ENCODE measurements at places on chromosomes 4 and X.

- DNase-seq, result no peak
These were observed 121.7 kb upstream of the CCDC160 start for GRCh38 chrX:134115270-134115669.

DNA sequence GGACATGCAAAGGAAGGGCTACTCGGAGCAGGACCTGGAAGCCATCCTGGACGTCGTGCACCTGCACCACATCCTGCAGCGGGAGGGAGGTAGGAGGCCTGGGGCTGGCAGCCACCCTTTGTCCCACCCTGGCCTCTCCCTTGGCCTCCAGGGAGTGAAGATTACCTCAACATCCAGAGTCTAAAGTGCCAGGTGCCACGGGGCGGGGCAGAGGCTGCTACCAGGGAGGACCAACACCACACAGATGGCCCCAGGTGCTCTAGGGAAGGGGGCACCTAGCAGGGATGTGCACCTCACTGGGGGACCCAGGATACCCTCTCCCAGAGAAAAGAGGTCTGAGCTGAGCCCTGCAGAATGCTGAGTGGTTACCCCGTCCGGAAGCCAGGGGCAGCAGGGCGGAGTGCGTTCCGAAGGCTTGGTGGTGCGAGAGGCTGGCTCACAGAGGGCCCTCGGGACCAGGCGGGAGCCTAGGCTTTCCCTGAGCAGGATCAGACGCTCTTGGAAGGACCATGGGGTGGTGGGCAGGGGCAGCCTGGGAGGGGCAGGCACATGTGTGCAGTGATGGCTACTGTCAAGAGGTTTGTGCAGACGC is 16.1 kb downstream of the ABCD1 start:
- DNase-seq, result no peak

- DNase-seq, result no peak
These were observed 11.1 kb downstream of the DOK7 start for GRCh38 chr4:3473996-3474765.

DNA sequence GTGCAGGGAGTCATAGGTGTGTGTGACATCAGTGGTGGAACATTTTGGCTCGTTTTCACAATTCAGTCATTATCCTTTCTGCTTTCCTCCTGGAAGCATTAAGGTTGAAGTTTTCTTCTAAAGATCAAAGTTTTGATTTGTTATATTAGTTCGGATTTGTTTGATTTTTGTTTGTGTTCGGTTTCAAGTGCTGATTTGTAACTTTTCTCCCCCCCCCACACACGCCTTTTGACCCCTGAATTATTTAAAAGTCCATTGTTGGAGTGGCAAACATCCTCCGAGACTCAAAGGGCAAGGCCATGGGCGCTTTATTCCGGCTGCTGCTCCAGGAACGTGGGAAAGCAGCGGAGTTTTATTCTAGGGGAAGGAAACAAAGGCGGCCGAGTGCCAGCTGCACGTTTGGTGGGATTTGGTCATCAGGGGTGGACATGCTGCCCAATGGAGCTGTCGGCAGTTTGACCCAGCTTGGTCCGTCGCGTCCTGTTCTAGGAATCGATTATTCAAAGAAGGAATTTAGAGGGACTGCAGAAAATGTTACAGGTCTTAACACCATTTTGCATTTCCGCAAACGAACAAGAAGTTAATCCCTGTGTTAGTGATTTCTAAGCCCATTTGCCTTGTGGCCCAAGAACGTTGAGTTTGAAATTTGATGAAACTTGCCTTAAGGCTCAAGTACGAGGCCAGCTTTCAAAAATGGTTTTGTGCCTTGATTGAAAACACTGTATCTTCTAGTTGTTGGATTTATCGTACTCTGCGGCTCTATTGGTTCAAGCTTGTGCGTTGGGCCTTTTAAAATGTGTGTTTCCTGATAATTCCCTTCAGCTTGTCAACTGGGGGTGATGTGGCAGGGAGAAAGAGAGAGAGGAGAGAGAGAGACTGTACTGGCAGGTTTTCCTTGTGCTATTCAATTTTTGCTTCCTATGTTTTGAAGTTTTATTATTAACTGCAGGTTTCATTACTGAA is 565 bp upstream of the ZNF41 start:
- DNase-seq, result no peak

DNA sequence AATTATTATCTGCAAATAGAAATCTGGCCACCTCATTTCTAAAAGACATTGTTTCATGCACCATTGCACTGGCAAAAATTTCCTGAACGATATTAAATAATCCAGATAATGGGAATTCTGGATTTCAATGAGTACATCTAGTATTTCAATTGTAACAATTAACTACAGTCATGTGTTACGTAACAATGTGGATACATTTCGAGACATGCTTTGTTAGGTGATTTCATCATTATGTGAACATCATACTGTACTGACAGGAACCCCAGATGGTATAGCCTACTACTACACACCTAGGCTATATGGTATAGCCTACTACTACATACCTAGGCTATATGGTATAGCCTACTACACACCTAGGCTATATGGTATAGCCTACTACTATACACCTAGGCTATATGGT is 14.8 kb downstream of the LAMTOR3 start:
- DNase-seq, result no peak

- DNase-seq, result no peak
These were observed 242.0 kb downstream of the MAPK10 start for GRCh38 chr4:86117705-86118302.

- no peak for DNase-seq
These were observed 100.1 kb upstream of the VCX3B start for GRCh38 chrX:8364369-8365141.

GRCh38 chr4:169963998-169964397 is 62.2 kb downstream of the MFAP3L start:
- DNase-seq, result no peak

DNA sequence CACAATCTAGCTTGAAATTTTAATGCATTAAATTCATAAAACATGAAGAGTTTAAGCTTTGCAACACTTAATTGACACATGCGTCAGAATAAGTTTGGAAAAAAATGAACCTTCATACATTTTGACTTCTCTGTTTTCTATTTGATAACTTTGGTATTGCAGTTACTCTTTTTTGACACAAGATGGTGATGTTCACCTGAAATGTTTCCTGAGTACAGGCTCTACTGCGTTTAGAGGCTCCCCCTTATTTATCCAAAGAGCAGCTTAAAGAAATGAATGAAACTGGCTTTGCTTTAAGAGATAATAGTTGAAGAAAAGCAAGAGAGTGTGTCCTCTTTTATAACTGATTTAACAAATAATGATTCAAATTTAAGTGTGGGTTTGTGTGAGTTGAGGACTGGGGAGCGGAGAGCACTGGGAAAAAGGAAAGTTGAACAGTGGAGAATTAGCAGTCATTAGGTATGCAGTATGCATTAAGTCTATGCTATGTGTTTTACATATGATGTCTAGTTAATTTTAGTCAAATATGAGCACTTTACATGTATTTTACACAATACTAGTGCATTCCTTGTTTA is 180.6 kb upstream of the NUDT6 start:
- no peak for DNase-seq

DNA sequence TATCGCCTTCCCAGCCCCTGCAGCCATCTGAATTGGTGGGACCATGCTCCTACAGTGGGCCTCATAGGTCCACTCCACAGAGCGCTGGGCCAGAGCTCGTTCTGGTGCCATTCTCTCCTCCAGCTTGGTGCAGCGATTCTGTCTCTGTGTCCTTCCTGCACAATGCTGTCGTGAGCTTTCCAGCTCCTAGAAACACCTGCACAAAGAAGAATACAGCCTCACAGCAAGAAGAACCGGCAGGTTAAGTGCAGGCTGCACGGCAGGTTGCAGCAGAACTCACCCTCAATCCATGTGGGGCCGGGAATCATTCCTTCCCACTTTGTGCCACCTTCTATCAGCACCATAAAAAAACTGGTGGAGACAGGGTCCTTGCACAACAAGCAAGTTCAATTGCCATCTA is 101.2 kb upstream of the ENPP6 start:
- no peak for DNase-seq

- no peak for DNase-seq
These were observed 58.9 kb upstream of the NFKB1 start for GRCh38 chr4:102441978-102442911.

DNA sequence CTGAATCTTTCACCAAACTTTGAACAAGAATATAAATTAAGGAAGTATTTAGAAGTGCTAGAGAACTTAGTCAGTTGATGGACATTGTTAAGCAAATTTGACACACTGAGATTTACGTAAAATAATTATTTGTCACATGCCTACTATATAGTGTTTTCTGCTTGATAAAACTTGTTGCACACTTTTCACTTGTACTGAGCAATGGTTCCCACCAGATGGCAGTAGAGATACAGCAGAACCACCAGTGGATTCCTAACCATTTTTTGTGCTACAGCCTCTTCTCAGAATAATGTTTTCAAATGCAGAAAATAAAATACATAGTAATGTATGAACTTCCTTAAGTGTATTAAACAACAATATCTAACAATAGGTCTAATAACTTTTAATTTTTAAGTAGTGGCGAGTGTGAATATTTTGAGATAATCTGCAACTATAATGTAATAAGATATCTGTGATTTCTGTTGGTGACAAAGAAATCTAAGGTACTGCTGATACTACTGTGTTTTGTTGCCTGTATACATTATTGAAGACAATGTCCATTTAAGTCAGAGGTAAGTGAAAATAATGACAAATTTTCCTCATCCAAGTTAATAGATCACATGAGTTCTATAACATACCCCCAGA is 81.2 kb downstream of the APOOL start:
- no peak for DNase-seq

- DNase-seq, result no peak
These were observed 675.2 kb upstream of the FRG1 start for GRCh38 chr4:189265515-189265914.
